ENCODE measurements at places on chromosomes 1 and 21.

- DNase-seq, result no peak
Observed at GRCh38 chr1:18735224-18735997, 104.8 kb downstream of the PAX7 start.

DNA sequence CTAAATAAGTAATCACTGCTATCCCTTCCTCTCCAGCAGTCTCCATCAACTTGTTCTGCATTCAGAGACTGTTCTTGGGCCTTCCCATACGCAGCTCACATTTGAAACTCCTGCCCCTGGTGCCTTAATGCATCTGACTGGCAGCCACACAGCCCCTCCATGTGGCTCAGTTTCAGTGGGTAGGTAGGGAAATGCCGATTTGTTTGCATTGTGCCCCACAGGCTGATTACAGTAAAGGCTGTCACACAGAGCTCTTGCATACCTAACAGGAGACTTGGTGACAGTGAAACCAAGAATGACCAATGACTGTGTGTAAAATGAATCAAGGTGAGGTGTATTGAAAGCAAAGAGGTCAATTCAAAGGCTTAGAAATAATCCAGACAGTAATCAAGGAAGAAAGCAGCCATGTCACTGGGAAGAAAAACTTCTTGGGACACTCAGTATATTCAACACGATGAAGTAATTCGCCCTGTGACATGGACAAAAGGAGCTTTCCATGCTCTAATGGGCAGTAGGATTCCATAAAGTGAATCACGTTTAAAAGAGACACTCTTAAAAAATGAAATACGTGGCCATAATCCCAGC lies 12.7 kb upstream of the B3GALNT2 start:
- DNase-seq, result no peak

DNA sequence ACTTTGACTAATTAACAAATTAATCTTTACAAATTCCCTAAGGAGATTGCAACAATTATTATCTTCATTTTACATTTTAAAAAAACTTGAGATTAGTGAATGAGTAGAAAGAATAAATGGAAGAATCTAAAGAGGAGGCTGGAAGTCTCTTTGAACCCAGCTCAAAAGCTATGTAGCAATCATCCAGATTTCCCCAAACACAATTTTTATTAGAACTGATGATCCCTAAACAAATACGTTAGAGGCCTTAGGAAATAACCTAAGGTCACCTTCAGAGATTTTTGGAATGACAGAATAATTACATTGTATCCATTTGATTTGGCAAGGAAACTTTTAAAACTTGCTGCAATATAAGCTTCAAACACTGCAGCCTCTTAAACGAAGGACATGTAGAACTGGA lies 242.4 kb upstream of the LYPLAL1 start:
- no peak for DNase-seq

GRCh38 chr1:81453367-81453703 lies 347.4 kb upstream of the ADGRL2 start:
- no peak for DNase-seq

DNA sequence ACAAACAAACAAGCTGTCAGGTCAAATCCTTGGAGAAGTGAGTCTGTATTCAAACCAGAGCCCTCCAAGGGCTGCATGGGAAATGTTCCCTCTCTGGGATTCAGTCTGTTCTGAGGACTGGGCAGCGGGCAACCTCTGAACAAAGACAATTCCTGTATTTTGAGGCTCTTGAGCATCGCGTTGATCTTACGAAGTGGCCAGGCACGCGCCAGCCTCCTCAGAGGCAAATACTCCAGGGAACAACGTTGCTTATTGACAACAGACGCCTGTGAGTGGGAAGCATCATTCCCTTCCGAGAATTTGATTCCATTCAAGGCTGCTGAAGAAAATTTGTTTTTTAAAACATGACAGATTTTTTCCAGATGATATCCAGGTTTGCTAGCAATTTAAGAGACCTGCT lies 20.0 kb upstream of the TACSTD2 start:
- no peak for DNase-seq

DNA sequence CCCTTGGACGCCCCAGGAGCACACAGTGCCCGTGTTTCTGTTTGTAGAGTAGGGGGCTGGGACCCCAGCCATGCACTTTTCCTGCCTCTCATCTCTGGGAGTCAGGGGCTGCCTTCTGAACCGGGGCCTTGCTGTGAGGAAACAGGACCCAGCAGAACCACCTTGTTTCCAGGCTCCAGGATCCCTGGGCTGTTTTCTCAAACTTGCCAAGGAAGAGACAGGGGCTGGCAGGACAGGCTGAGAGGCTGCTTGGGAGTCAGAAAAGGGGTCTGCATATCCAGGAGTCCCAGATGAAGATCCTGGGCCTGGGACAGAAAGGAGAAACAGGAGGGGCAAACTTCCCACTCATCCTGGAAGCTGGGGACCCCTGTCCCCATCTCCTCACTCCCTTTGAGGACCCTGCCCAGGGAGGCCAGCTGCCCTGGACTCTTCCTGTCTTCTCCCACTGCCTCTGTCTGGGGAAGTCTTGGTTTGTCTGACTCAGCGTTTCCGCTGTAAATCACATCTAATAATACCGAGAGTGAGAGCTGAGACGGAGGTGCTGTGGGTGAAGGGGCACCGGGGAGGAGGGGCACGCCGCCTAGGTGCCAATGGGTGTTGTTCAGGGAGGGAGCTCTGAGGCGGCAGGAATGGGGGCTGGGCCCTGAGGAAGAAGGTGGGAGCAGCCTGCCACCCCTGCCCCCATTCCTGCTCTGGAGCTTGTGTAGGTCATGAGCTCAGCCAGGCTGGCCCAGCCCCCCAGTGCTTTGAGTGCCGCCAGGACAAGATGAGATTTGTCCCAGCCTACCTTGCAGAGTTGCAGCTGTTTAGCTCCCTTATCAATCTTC lies 16.7 kb downstream of the POU3F1 start:
- no peak for DNase-seq

- DNase-seq, result no peak
Observed at GRCh38 chr1:35646043-35646442, 4.7 kb upstream of the PSMB2 start.

GRCh38 chr1:115107516-115108260 lies 18.4 kb upstream of the TSPAN2 start:
- DNase-seq, result no peak

GRCh38 chr21:31201548-31201947 lies 142.5 kb downstream of the TIAM1 start:
- no peak for DNase-seq
